Spleen (tissue), 13 donors: ENCODE measurements at places on chromosomes 16 and 17. TPM values are rescaled to one million over a fixed set of nuclear protein-coding genes. Genes with fewer than 3 reads are reported as not detected.

GRCh38 chr16:25151996-25152395 is 40.5 kb downstream of the LCMT1 start:
- no peaks in the 10 kb centered on the region for H3K27me3 ChIP-seq
- no peaks in the 10 kb centered on the region for H3K36me3 ChIP-seq
- no peaks in the 10 kb centered on the region for H3K4me1 ChIP-seq
- DNase-seq, result no peak

DNA sequence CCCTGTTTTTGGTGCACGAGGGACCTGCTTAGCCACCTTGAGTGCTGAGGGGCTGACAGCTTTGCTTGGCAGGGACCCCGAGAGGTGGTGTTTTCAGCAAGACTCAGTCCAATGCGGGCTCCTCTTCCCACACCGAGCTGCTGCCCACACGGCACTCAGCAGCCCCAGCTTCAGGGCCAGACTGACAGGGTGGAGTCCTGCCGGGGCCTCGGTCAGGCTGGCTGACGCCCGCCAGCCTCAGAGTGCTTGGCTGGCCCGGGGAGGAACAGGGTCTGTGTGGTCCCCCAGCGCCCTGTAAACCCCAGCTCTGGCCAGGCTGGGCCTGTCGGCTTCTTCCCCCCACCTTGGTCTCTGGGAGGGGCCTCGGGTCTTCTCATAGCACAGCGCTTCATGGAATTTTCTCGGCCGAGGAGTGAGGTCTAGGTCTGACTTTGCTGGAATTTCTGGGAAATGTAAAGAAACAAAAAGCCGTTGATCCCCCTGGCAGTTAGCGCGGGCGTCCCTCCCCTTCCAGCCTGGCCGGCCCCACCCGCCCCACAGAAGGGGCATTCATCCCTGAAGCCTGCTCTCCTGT is 2.6 kb downstream of the SOX8 start:
- H3K4me1 ChIP-seq, result peaks cover 19% of the 10 kb centered on the region
- H3K4me3 ChIP-seq, result no peak overlapping the region
- no peaks in the 10 kb centered on the region for H3K36me3 ChIP-seq
- DNase-seq, result no peak
- no peak overlapping the region for H3K27ac ChIP-seq

DNA sequence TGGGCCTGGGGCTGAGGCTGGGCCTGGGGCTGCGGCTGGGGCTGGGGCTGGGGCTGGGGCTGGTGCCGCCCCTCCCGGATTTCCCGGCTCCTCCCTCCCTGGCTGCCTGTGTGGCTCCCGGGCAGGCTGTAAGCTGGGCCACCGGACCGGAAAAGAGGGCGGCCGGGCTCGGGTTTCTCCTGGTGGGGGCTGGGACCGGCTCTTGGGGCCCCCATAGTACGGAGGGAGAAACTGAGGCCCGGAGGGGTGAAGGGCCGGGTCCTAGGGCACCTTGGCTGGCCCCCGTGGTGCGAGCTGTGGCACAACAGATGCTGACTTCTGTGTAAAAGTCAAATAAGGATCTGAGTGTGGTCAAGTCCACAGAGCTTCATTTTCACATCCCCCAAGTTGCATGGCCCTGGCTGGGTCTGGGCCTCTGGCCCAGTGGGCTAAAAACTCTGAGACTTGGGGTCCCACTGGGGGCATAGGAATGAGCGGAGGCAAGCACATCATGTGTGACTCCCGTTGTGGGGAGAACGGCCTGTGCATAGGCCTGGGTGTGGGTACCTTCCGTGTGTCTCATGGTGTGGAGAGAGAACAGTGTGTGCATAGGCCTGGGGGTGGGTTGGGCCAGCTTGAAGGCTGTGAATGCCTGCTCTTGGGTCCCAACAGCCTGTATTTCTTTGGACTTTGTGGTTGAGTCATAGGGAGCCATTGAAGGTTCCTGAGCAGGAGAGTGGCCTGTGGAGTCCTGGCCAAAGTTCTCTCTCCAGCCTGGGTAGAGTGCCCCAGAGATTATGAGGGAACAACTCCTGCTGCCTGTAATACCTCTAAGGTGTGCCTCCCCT is 123.9 kb upstream of the CIBAR2 start:
- DNase-seq, result no peak
- no peaks in the 10 kb centered on the region for H3K36me3 ChIP-seq
- H3K27ac ChIP-seq, result peak overlapping the region; percentile 80
- H3K27me3 ChIP-seq, result peaks cover 42% of the 10 kb centered on the region
- H3K4me3 ChIP-seq, result peak overlapping the region; percentile 34

DNA sequence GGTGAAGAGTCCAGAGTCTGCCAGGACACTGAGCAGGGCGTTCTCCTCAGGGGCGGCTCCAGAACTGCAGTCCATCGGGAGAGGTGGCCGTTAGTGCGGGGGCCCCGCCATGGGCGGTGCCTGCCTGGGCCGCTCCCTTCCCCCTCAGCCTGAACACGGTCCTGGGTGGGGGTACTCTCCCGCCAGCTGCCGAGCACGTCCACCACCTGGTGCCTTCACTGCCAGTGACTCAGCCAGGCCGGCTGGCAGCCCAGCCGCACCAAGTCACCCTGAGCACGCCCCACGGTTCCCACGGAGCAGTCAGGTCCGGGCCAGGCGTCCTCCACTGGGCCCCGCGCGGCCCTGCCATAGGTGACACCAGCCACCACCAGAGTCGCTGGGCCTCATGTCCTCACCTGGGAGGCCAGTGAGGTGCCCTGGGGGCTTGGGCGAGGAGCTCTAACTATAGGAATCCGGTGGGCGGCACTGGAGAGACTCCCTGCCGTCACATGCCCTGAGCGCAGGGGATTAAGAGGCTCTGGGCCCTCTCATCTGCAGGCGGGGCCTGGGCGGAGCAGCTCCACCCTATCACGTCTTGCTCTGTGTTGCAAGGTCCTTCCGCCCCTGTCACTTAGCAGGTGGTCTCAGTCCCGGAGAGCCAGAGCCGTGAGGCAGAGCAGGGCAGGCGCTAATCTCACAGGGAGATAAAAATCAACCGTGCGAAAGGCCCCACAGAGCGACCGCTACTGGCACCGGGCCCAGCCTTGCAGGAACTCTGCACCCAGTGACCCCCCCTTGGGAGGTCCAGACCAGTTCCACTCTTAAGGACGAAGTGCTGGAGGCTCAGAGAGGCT is 14.3 kb downstream of the PIEZO1 start:
- DNase-seq, result peak; percentile 88
- H3K4me3 ChIP-seq, result no peak overlapping the region
- H3K27me3 ChIP-seq, result no peaks in the 10 kb centered on the region
- peaks cover 80% of the 10 kb centered on the region for H3K4me1 ChIP-seq
- peak overlapping the region; percentile 54 for H3K27ac ChIP-seq

The ABCC6 gene
- 0.94 TPM for total RNA-seq

The FDXR gene
- 114 TPM for total RNA-seq

The MILR1 gene
- 37.0 TPM for total RNA-seq

The SLC13A2 gene
- not detected for total RNA-seq

The ARHGDIG gene
- not detected for total RNA-seq

The TMEM208 gene
- 28.2 TPM for total RNA-seq

- H3K4me1 ChIP-seq, result no peaks in the 10 kb centered on the region
- H3K36me3 ChIP-seq, result no peaks in the 10 kb centered on the region
- H3K27me3 ChIP-seq, result no peaks in the 10 kb centered on the region
- no peak overlapping the region for H3K4me3 ChIP-seq
Measured at GRCh38 chr16:14375132-14375491, 254.9 kb downstream of the PARN start.

DNA sequence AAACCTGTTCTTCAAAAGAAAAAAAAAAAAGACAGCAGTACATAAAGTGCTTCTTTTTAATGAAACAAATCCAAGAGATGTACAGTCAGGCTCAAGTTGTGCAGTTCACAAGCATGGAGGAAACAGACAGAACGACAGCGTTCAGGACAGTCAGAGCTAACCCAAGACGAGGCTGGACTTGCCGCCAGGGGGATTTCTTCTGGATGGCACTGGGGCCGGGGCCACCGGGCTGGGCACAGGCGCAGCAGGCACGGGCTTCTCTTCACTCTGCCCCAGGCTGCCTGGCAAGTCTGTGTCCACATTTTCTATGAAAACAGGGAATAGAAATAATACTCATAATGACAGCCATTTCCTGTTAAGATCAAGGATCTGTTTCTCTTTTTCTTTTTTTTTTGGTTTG is 4.4 kb upstream of the NT5C start:
- no peak overlapping the region for H3K4me3 ChIP-seq
- H3K27me3 ChIP-seq, result no peaks in the 10 kb centered on the region
- peaks cover 10% of the 10 kb centered on the region for H3K4me1 ChIP-seq
- DNase-seq, result peak; percentile 36

GRCh38 chr17:42879596-42879985 is 21.0 kb upstream of the G6PC1 start:
- H3K27me3 ChIP-seq, result no peaks in the 10 kb centered on the region
- DNase-seq, result no peak
- no peaks in the 10 kb centered on the region for H3K4me1 ChIP-seq
- H3K27ac ChIP-seq, result no peak overlapping the region

The HCRT gene
- not detected for total RNA-seq

The RDM1 gene
- not detected for total RNA-seq

The KDM6B gene
- total RNA-seq, result 84.5 TPM

DNA sequence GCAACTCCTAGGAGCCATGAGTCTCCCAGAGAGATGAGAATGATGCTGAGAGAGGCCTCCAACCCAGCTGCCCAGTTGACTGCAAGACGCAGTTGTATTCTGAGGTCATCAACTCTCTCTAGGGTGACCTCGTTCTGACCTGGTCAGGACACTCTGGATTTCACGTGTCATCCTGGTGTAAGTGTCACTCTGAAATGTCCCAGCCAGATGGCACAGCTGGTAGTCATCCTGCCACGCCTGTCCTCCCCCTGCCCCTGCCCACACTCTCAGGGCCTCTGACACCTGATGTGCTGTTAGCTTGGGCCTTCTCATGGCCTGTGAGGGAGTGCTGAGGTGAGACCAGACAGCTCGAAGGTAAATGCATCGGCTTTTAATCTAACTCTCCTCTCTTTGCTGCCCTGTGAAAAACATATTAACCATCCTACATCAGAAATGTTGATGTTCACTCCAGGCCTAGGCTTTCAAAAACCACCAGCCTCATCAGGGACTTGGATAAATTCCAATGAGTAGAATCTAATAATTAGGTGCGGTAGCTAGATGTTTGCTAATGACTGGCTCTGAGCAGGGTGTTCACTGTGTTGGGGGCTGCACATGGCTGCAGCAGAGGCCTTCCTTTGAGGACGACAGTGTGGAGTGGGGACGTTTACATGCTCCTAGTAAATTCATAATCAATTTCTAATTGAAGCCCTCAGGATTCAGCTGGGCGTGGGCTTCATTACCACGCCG is 13.8 kb downstream of the MLYCD start:
- no peak for DNase-seq
- no peak overlapping the region for H3K4me3 ChIP-seq
- H3K36me3 ChIP-seq, result peaks cover 99% of the 10 kb centered on the region
- no peaks in the 10 kb centered on the region for H3K4me1 ChIP-seq
- no peaks in the 10 kb centered on the region for H3K27me3 ChIP-seq
- H3K27ac ChIP-seq, result peak overlapping the region; percentile 10

- peaks cover 32% of the 10 kb centered on the region for H3K27me3 ChIP-seq
- no peak for DNase-seq
Measured at GRCh38 chr17:79595471-79595870, 15.4 kb downstream of the RBFOX3 start.

GRCh38 chr17:76506408-76507345 is 5.5 kb upstream of the RHBDF2 start:
- DNase-seq, result peak; percentile 96
- H3K4me1 ChIP-seq, result peaks cover 5% of the 10 kb centered on the region
- no peak overlapping the region for H3K4me3 ChIP-seq
- H3K36me3 ChIP-seq, result no peaks in the 10 kb centered on the region

DNA sequence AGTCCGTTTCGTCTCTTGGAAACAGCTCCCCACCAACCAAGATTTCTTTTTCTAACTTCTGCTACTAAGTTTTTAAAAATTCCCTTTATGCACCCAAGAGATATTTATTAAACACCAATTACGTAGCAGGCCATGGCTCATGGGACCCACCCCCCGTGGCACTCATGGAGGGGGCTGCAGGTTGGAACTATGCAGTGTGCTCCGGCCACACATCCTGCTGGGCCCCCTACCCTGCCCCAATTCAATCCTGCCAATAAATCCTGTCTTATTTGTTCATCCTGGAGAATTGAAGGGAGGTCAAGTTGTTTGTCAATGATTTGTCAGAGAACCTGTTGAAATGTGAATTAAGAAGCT is 48.2 kb downstream of the IL21R start:
- H3K4me3 ChIP-seq, result no peak overlapping the region
- H3K36me3 ChIP-seq, result peaks cover 35% of the 10 kb centered on the region
- no peak for DNase-seq

The CBX2 gene
- total RNA-seq, result 3.2 TPM

DNA sequence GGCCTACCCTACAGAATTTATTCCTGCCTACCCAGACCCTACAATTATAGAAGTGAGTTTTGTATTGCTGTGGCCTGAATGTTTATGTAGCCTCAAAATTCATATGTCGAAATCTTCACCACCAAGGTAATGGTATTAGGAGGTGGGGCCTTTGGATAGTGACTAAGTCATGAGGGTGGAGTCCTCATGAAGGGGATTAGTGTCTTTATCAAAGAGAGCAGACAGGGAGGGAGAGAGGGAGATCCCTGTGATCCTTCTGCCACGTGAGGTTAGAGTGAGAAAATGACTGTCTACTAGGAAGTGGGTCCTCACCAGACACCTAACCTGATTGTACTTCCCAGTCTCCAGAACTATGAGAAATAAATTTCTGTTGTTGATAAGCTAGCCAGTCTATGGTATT is 981 bp upstream of the DUXB start:
- DNase-seq, result no peak
- H3K27me3 ChIP-seq, result no peaks in the 10 kb centered on the region
- H3K4me3 ChIP-seq, result no peak overlapping the region

- DNase-seq, result no peak
- no peaks in the 10 kb centered on the region for H3K4me1 ChIP-seq
- no peaks in the 10 kb centered on the region for H3K27me3 ChIP-seq
- peaks cover 63% of the 10 kb centered on the region for H3K36me3 ChIP-seq
- H3K4me3 ChIP-seq, result no peak overlapping the region
Measured at GRCh38 chr16:19685176-19685575, 32.9 kb downstream of the KNOP1 start.

GRCh38 chr17:83203073-83203471 is 123.7 kb downstream of the METRNL start:
- no peak overlapping the region for H3K4me3 ChIP-seq
- peaks cover 60% of the 10 kb centered on the region for H3K4me1 ChIP-seq
- DNase-seq, result peak; percentile 89

DNA sequence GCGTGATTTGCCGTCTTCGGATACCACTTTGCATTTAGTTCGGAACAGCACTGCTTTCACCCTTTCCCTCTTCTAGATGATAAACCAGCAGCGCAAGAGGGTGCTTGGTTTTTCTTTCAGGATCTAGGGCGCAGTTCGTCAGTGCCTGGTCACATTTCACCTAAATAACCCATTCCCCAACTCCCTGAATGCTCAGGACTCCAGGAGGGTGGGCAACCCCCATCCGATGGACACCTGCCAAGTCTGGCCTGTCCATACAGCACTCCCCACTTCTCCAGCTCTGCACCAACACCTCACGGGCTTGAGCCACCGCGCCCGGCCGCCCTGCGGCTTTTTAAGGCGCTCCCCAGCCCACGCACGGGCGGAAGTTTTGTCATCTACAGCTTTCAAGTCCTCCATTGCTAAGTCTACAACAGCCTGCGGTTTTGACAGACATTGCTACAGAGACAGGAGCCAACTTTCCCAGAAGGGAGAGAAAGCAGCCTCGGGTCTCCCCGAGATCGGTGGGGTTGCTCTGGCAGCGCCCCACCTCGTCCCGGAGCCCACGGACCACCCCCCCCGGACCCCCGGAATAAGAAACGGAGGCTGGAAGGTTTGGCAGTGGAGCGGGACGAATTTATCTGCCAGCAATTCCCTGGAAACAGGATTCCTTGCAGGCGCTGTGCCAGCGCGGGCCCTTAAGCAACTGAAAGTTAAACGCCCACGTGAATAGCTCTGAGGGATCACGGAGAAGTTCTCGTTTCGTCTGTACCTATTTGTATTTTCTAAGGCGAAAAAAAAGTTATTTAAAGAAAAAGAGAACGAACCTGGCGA is 38.6 kb upstream of the SLFN13 start:
- peak overlapping the region; percentile 58 for H3K4me3 ChIP-seq
- peak overlapping the region; percentile 86 for H3K27ac ChIP-seq
- peaks cover 31% of the 10 kb centered on the region for H3K27me3 ChIP-seq
- DNase-seq, result peak; percentile 91
- H3K4me1 ChIP-seq, result peaks cover 35% of the 10 kb centered on the region
- no peaks in the 10 kb centered on the region for H3K36me3 ChIP-seq
